ENCODE measurements at places on chromosomes 4 and X.
A peak's percentile ranks its signal among the peaks of the same experiment; 100 is the strongest.

DNA sequence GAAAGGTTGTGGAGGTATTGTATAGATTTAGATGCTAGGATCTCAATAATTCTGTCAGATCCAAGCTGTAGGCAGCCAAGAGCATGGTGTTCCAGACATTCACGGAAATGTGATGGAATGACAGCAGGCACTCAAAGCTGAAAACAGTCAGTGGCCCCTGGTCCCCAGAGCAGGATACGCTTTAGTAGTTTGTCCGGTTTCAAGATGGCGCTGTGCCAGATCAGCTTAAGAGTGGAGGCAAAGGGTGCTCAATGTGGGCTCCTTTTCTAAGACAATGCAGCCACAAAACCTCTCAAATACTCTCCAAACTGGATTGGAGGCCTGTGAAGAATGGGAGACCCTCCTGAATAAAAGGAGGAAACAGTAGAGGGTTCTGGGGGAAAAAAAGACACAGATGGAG lies 291.2 kb upstream of the HS3ST1 start:
- no peak for DNase-seq

GRCh38 chr4:113169368-113169767 lies 119.9 kb downstream of the ANK2 start:
- no peak for DNase-seq

DNA sequence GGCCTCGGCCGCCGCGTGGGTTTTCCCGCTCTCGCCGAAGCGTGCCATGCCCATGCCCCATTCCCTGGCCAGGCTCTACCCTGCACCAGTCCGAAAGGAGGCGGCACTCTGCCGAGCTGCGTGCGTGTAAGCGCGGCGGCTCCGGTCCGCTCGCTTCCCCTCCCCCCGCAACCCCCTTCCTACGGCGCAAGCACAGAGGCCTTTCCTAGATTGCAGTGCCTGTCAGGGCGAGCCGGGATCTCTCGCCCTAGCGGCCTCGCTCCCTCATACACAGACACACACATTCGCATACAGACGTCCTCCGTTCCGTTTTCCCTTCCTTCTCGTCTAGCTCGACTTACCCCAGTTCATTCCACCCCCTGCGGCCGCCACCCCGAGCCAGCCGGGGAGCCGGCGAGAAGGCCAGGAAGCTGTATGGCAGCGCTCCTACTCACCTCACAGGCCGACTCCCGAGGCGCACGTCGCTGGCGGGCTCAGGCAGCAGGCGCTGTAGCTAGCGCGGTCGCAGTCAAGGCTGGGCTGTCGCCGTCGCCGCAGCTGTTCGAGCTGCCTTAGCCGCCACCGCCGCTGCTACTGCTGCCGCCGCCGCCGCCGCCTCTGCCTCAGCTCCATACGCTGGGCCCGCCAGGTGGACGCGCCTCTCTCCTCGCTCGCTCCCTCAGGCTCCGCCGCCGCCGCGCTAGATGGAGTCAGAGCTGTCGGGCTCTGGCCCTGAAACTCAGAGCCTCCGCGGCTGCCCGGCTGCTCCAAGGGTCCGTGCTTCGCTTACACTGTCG lies 615 bp downstream of the NEXMIF start:
- DNase-seq = no peak

GRCh38 chrX:7054219-7055216 lies 93.0 kb upstream of the STS start:
- no peak for DNase-seq

DNA sequence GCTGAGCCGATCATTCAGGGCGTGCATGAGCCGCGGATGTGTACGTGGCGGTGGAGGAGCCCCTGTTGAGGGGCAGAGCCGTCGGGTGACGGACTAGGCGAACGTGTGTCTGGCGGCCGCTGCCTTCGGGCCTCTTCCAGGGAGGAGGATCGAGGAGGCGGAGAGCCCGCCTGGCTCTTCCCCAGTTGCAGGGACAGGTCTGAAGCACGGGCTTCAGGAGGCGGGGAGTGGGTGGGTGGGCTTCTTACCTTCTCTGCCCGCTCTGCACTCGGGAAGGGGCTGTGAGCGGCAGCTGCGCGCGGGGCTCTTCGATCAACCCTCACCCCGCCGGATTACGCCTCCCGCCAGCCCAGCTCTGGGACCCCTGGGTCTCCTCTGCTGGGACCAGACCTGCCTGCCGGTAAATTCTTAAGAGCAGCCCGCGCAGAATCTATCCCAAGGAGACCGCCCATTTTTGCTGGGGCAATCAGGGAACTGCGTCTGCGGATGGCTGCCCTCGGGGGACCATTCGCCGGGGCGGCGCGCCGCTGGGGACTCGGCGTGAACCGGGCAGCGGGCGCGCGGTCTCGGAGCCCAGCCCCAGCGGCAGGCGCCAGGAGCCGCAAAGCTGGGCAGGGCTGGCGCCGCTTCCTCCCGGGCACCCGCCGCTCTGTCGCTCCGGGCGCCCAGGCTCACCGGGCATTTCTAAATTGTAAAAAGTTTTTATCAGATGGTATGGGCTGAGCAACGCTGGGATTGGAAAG lies 4.9 kb downstream of the PLAC8 start:
- peak; percentile 23 for DNase-seq

- no peak for DNase-seq
Measured at GRCh38 chr4:12458621-12459020, 1025.5 kb downstream of the RAB28 start.

DNA sequence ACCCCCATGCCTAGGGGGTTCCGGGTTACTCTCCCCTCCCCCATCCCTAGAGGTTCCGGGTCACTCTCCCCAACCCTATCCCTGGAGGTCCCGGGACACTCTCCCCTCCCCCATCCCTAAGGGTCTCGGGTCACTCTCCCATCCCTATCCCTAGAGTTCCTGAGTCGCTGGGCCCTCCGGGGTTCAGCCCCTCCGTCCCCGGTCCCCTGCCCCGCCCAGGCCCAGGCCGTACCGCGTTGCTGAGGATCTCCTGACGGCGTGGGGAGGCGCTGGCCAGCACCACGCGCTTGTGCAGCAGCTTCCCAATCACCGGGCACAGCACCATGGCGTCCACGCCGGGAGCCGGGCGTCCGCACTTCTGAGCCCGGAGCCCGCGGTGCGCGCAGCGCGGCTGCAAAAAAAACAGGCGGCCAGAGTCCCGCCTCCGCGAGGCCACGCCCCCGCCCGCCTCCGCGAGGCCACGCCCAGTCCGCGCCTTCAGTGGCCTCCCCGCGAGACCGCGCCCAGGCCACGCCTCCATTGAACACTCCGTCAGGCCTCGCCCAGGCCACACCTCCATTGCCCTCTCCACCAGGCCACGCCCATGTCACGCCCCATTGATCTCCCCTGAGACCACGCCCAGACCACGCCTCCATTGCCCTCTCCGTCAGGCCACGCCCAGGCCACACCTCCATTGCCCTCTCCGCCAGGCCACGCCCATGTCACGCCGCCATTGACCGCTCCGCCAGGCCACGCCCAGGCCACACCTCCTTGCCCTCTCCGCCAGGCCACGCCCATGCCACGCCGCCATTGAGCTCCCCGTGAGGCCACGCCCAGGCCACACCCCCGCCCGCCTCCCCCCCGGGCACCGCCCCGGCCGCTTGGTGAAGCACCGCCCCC lies at the start of gene ASMTL:
Gene ASMTL, minus strand, starts transcription at position 394 of the 879 bp plus-strand sequence. Its CDS starts 69 bp downstream, at position 325.
- DNase-seq = peak; percentile 99

- DNase-seq = no peak
Measured at GRCh38 chrX:37722595-37722994, 37.0 kb downstream of the XK start.

GRCh38 chrX:40462795-40463194 lies 118.0 kb upstream of the ATP6AP2 start:
- DNase-seq = no peak

DNA sequence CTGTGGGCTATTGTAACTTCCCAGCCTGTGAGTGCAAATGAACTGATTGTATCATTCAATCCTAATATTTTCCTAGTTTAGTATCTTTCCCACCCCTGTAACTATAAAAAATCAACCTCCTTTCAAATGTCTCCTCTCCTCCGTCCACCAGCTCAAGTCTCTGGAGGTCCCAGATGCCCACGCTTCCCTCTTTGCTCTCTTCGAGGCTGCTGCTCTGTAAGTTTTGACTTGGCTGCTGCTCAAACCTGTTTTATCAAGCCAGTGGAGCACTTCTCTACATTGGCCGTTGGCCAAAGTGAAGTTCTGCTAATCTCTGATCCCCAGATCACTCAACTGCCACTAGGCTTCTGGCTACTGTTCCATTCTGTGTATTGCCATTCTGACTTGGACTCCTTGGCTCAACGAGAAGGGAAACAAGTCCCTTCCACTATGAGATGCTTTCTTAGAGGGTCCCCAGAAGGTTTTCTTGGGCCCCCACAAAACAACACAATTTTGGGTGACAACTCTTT lies 60.7 kb upstream of the RAPGEF2 start:
- no peak for DNase-seq

GRCh38 chr4:174579421-174579820 lies 57.1 kb upstream of the HPGD start:
- DNase-seq = no peak

DNA sequence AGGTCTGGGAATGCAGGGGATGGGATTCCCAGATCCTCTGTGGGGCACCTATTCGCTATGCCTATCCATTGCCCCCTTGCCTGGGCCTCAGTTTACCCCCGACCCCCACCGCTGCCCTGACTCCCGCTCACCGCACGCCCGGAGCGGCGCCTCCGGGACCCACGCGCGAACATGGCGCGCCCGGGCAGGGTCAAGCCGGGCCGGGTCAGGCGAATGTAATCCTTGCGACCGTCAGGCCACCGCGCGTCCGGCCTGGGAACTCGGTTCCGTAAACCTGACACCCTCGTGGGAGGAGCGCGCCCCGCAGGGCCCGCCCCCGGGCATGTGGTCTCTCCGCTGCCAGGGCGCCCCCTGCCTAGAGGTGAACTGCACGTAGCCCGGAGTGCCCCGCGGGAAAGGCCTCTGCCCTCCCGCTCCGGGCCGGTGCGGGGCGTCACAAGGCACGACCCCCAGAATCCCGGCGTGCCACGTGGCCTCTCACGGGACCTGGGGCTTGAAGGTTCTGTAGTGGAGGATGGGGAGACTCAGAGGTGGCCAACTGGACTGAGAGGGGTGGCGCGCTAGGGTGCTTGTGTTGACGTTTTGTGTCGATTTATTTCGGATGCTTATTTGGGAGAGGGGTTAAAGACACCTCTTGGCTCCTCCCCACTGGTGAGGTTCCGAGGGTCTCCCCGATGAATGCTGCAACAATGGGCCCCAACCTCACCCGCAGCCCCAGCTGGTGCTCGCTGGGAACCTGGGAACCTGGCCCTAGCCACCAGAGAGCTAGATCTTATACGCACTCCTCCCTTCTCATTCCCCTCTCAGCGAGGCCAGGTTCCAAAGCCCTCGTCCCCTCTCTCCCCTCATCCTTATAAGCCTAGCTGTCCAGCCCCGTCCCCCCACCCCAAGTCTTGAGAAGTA lies at the start of gene PRICKLE3:
Gene PRICKLE3, minus strand, starts transcription at position 249 of the 903 bp plus-strand sequence. Its CDS starts 76 bp downstream, at position 173.
- peak; percentile 31 for DNase-seq

DNA sequence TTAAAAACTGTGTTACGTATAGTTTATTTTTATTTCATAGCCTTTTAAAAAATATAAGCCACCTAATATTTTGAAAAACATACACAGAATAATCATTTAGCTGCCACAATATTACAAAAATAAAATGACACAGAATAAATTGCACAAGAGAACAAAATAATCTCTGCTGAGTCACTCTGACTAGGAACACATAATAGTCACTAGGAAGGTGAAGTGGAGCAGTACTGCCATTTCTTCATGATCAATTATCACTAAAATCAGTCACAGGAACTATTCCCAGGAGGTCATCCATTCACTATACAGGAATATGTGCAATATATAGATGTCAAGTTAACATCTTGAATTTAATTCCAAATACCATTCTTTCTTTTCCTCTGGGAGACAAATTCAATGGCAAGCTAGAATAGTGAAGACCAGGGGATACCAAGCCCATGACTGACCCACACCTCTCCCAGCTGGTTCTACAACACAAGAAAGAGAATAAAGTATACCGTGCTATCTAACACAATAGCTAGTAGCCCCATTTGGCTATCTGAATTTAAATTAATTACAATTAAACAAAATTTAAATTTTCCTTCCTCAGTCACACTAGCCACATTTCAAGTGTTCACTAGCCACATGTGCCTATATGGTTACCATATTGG lies 5.9 kb downstream of the SMIM43 start:
- DNase-seq = peak; percentile 17

GRCh38 chrX:8647176-8647575 lies 84.8 kb downstream of the ANOS1 start:
- DNase-seq = no peak

DNA sequence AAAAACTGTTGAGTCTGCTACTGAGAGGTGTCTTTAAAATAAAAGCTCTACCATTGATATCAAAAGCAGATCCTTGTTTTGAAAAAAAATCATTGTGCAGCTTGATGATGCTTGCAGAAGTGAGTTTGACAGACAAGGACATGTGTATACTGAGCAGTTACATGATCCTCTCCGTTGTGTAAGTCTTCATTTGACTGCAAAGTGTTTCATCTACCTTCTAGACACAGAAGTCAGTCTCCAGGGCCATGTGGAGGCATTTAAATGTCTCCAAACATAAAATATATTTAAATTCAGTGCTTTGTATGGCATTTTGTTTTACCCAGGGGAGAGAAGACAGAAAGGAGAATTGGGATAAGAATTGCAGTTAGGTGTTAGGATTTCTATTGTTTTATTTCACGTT lies 107.8 kb upstream of the MYOZ2 start:
- no peak for DNase-seq

DNA sequence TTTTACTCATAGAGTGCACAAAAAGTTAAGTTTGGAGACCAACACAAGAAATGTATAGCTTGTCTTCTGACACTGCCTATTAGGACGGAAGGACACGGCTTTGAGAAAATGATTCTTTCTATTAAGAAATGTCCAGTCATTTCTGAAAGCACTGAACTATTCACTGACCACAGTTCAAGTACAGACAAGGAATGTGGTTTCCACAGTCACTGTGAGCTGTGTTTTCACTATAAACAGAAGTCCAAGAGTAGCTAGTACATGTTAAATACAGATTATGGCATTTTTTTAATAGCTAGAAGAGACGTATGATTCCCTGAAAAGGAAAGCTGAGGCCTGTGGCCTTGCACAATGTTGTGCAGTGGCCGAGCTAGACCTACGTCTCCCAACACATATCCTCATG lies 115.1 kb upstream of the GPM6A start:
- DNase-seq = peak; percentile 1

DNA sequence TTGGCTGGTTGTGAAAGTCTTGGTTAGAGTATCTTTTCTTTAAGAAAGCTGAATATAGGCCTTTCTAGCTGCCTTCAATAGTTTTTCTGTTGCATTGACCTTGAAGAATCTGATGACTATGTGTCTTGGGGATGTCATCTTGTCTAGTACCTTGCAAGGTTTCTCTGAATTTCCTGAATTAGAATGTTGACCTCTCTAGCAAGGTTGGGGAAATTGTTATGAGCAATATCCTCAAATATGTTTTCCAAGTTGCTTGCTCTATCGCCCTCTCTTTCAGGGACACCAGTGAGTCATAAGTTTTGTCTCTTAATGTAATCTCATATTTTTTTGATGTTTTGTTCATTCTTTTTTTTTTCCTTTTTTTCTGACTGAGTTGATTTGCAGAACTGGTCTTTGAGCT lies 194.7 kb downstream of the RAB28 start:
- peak; percentile 19 for DNase-seq

DNA sequence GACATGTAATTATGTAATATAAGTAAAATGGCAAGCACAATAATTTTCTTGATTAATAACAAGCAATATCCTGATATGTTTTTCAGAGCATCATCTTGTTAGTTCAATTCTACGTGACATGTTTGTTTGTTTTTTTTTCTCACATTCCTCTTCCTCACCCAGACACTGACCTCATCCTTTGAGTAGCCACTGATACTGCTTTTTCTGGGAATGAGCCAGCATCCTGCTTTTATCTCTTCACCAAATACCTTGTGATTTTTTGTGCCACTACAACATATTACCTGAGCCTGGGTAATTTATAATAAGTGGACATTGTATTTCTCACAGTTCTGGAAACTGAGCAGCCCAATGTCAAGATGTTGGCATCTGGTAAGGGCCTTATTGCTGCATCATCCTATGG lies 484.0 kb downstream of the NAF1 start:
- no peak for DNase-seq
